Vagina (tissue), 2 donors: ENCODE measurements at places on chromosomes 4 and X. TPM values are rescaled to one million over a fixed set of nuclear protein-coding genes. Genes with fewer than 3 reads are reported as not detected.

- H3K4me3 ChIP-seq: no peak overlapping the region
- H3K27me3 ChIP-seq: no peaks in the 10 kb centered on the region
- no peak for DNase-seq
- no peaks in the 10 kb centered on the region for H3K36me3 ChIP-seq
Measured at GRCh38 chrX:63402106-63402505, 51.0 kb upstream of the SPIN4 start.

The CTPS2 gene
- 20.4 TPM for total RNA-seq

- H3K36me3 ChIP-seq: no peaks in the 10 kb centered on the region
- no peaks in the 10 kb centered on the region for H3K4me1 ChIP-seq
- H3K27me3 ChIP-seq: no peaks in the 10 kb centered on the region
- no peak overlapping the region for H3K27ac ChIP-seq
Measured at GRCh38 chrX:17027931-17028330, 81.5 kb downstream of the REPS2 start.

DNA sequence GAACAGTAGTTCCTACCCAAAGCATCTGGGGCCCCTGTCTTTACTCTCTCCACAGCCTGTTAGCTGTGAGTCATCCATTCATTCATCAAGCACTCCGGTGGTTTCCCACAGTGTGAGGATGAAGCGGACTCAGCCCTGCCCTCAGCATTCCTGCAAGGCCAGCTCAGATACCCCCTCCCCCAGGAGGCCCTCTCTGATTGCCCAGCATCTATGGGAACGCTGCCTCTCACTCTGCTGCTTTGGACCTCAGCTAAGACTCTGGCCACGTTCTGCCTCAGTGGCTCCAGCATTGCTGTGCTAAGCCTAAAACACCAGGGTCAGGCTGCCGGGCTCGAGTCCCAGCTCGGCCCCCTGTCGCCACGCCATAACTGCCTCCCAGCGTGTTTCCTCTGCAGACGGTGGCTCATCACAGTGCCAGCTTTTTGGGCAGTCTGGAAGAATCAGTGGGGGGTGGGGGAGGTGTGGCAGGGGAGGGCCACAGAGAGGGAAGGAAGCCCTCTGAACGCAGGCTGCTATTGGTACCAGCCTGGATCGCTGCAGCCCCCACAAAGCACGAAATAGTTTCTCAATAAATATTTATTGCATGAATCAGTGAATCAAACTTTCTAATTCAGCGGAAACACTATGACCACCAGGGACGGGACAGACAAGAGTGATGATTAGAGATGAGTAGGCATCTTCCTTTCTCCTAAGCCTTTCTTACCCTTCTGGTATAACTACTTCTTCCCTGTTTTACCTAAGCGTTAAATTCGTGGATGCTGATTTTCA, 74.4 kb downstream of the SORCS2 start:
- no peaks in the 10 kb centered on the region for H3K36me3 ChIP-seq
- H3K27me3 ChIP-seq: no peaks in the 10 kb centered on the region
- H3K4me1 ChIP-seq: peaks cover under 1% of the 10 kb centered on the region
- H3K27ac ChIP-seq: no peak overlapping the region
- DNase-seq: no peak

The SSX2 gene
- not detected for total RNA-seq

The AP1AR gene
- total RNA-seq: 28.2 TPM

- H3K4me1 ChIP-seq: no peaks in the 10 kb centered on the region
- no peak for DNase-seq
- H3K36me3 ChIP-seq: no peaks in the 10 kb centered on the region
- no peak overlapping the region for H3K4me3 ChIP-seq
- H3K27ac ChIP-seq: no peak overlapping the region
Measured at GRCh38 chrX:39714471-39714870, 383.3 kb downstream of the BCOR start.

DNA sequence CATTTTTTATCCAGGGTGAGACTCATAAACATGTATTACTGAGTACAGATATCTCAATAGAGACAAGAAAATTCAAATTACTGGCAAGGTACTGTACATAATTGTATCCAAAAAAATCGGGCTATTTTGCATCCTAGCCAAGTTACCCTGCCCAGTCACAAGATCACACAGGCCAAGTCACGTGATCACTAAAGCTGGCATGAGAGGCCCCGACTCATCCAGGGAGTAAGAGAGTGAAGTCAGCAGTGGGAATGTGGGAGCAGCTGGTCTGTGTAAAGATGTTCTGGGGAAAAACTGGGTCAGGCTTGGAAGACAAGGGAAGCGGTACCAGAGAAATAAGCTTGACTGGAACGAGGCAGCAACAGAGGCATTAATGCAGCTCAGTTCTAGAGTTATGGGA, 119.3 kb upstream of the STS start:
- DNase-seq: no peak
- H3K27me3 ChIP-seq: no peaks in the 10 kb centered on the region
- H3K36me3 ChIP-seq: no peaks in the 10 kb centered on the region
- H3K4me3 ChIP-seq: no peak overlapping the region

GRCh38 chr4:42361456-42361855, 35.8 kb upstream of the SHISA3 start:
- no peaks in the 10 kb centered on the region for H3K27me3 ChIP-seq
- H3K4me1 ChIP-seq: no peaks in the 10 kb centered on the region
- no peaks in the 10 kb centered on the region for H3K36me3 ChIP-seq
- no peak overlapping the region for H3K4me3 ChIP-seq

DNA sequence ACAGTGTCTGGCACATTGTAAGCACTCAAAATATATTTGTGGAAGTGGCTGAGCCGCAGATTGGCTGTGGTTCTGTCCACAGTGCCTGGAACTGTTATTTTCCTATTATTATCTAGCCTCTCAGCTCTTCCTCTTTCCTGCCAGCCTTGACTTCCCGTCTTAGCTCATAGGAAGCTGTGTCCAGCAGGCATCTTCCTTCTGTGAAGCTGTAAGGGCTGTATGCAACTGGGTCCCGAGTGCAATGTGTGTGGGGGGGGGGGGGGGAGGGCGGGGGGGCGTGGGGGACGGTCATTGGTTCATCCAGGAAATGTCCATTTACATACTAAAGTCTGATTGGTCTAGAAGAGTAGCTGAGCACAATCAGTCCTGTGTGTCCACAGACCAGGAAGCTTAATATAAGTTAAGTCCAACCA, 210.7 kb downstream of the PDGFRA start:
- peak; percentile 89 for DNase-seq
- H3K4me3 ChIP-seq: no peak overlapping the region
- no peak overlapping the region for H3K27ac ChIP-seq
- H3K36me3 ChIP-seq: no peaks in the 10 kb centered on the region
- H3K27me3 ChIP-seq: no peaks in the 10 kb centered on the region

DNA sequence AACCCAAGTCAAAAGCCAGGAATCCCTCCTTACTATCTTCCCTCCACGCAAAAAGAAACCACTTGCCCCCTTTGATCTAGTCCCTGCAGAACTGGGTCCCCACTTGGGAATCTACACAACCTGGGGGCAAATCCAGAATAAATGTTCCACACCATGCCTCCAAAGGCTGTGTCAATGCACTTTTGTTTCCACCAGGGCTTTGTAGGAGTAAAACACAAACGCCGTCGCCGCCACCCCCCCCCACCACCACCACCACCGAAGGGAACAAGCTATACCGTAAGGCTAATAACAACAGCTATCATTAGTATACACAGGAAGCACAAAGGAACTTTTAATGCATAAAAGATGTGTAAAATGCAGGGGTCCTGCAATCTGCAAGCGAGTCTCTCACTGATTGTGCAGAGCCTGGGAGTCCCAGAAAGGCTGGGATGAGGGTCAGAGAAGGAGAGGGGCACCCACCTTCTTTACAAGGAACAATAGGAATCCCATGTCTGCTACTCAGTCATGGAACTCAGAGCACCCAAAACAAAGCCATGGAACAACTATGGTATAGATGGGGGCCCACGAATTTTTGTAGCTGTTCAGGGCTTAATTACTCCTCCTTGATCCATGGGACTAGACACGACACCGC, 13.2 kb downstream of the BCOR start:
- H3K36me3 ChIP-seq: no peaks in the 10 kb centered on the region
- peaks cover 3% of the 10 kb centered on the region for H3K27me3 ChIP-seq
- peaks cover 63% of the 10 kb centered on the region for H3K4me1 ChIP-seq

GRCh38 chr4:174358410-174358809, 74.7 kb downstream of the CEP44 start:
- no peak for DNase-seq
- no peaks in the 10 kb centered on the region for H3K36me3 ChIP-seq
- no peaks in the 10 kb centered on the region for H3K27me3 ChIP-seq

DNA sequence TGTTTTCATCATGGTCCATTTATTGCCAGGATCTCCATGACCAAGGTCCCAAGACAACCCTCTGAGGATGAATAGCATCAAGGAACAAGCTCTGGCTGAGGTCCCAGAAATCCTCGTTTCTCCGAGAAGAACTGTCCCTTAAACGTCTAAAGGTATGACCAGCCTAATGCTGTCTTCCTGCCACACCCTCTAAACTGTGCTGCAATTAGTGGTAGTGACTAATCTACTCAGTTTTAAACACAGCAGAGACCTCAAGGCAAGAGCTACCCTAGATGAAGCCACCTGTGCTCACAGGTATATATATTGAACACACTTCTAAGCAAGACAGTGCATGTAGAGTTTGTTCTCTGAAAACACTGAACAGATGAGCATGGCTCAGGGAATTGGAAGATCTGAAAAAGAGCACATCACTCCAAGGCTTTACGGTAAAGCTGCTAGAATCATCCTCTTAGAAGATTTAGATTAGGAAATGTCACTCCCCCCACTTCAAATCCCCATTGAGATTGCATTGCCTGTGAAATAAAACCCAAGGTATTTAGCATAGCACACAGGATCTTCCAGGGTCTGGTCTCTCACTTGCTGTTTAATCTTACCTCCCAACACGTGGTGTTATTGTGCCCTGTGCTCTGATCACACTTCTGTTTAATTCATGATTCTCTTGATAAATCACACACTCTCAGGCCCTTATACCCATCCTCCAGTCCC, 173.9 kb upstream of the VCX3A start:
- H3K27ac ChIP-seq: no peak overlapping the region
- H3K4me1 ChIP-seq: no peaks in the 10 kb centered on the region
- H3K36me3 ChIP-seq: no peaks in the 10 kb centered on the region
- no peak for DNase-seq

GRCh38 chrX:8906299-8906938, 105.2 kb upstream of the FAM9A start:
- H3K36me3 ChIP-seq: no peaks in the 10 kb centered on the region
- no peaks in the 10 kb centered on the region for H3K27me3 ChIP-seq
- no peak overlapping the region for H3K4me3 ChIP-seq
- no peak for DNase-seq

- no peaks in the 10 kb centered on the region for H3K36me3 ChIP-seq
- no peaks in the 10 kb centered on the region for H3K27me3 ChIP-seq
- DNase-seq: no peak
- no peak overlapping the region for H3K4me3 ChIP-seq
Measured at GRCh38 chr4:75004755-75005668, 72.1 kb downstream of the PARM1 start.

The MYOZ2 gene
- 0.49 TPM for total RNA-seq

DNA sequence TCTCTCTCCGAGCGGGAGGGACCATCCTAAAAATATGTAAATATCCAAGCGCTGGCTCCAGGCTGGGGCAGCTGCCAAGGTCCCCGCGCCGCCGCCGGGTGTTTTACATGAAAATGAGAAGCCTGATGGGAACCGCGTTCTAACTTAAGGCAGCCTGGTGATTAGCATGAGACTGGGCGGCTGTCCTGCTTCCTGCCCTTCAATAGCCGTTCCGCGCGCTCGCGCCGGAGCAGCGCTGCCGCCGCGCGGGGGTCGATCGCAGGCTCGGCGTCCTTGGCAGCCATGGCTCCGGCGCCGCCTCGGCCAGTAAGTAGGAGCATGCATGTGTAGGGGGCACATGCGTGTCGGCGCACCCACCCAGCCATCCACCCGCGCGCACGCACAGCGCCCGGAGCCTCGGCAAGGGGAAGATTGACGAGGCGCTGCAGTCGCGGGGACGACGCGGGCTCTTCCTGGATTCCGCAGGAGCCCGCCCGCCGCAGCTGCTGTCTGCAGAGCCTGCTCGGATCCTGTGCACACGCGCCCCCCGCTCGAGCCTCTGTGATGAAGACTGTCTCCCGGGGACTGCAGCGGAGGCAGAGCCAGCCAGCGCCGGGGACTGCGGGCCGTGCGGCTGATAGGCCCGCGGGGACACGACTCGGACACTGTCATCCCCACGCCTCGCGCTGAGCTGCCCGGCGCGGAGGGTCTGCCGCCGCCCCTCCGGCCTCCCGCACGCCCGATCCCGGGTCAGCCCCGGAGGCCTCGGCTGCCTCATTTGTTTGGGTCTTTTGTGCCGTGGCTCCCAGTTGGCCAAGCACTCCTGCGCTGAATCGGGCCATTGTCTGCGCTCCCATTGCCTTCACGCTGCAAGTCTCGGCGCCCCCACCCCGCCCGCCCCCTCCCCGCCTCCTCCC, 734 bp downstream of the STOX2 start:
- no peaks in the 10 kb centered on the region for H3K36me3 ChIP-seq
- H3K27me3 ChIP-seq: no peaks in the 10 kb centered on the region
- H3K4me1 ChIP-seq: peaks cover 25% of the 10 kb centered on the region
- peak overlapping the region; percentile 58 for H3K4me3 ChIP-seq
- peak overlapping the region; percentile 52 for H3K27ac ChIP-seq

DNA sequence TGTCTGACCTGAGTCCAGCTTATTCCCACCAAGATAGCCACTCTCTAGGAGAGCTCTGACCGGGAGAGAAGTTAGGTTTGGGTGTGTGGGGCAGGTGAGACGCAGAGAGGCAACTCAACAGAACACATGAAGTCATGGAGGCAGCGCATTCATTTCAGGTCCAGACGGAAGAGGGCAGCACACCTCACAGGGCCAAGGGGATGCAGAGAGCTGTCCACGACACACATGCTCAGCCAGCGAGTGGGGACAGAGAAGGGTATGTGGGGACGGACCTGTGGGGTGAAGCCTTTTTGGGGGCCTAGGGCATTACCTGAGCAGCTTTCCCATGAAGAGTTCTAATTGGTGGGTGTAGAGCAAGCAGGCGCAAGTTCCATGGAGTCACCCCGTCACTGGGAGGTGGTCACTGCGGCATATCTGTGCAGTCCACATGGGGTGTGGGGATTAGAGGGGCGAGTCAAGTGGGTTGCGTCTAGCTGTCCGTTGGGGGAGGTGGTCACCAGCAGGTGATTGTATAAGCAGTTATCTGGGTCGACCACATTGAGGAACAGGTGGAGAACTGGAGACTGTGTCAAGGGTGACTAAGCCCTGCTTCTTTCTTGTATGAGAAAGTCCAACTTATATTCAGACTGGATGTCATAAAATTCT, 24.3 kb upstream of the UXT start:
- no peak overlapping the region for H3K4me3 ChIP-seq
- H3K27ac ChIP-seq: no peak overlapping the region
- H3K4me1 ChIP-seq: no peaks in the 10 kb centered on the region
- H3K27me3 ChIP-seq: no peaks in the 10 kb centered on the region
- DNase-seq: no peak

The NRK gene
- total RNA-seq: 0.49 TPM

- no peaks in the 10 kb centered on the region for H3K36me3 ChIP-seq
- H3K4me1 ChIP-seq: no peaks in the 10 kb centered on the region
- H3K27ac ChIP-seq: no peak overlapping the region
- H3K27me3 ChIP-seq: no peaks in the 10 kb centered on the region
- no peak overlapping the region for H3K4me3 ChIP-seq
- no peak for DNase-seq
Measured at GRCh38 chr4:153643406-153644383, 40.4 kb upstream of the TLR2 start.

The PAGE2 gene
- total RNA-seq: not detected

The CCDC120 gene
- 8.6 TPM for total RNA-seq

- no peak for DNase-seq
- H3K36me3 ChIP-seq: no peaks in the 10 kb centered on the region
- no peaks in the 10 kb centered on the region for H3K27me3 ChIP-seq
Measured at GRCh38 chr4:54727346-54727745, 69.6 kb downstream of the KIT start.

GRCh38 chr4:73727685-73728084, 12.7 kb upstream of the CXCL8 start:
- H3K4me3 ChIP-seq: no peak overlapping the region
- no peaks in the 10 kb centered on the region for H3K27me3 ChIP-seq
- DNase-seq: no peak
- peaks cover 17% of the 10 kb centered on the region for H3K4me1 ChIP-seq
- no peaks in the 10 kb centered on the region for H3K36me3 ChIP-seq
